Hematopoietic multipotent progenitor cell treated with erythropoietin and hydrocortisone succinate and interleukin-3 and kit ligand, for 4 days (in vitro differentiated cells): ENCODE measurements at places on chromosomes 2 and 18.

- DNase-seq, result peak; percentile 84
Observed at GRCh38 chr2:12176623-12177454, 430.4 kb downstream of the LPIN1 start.

DNA sequence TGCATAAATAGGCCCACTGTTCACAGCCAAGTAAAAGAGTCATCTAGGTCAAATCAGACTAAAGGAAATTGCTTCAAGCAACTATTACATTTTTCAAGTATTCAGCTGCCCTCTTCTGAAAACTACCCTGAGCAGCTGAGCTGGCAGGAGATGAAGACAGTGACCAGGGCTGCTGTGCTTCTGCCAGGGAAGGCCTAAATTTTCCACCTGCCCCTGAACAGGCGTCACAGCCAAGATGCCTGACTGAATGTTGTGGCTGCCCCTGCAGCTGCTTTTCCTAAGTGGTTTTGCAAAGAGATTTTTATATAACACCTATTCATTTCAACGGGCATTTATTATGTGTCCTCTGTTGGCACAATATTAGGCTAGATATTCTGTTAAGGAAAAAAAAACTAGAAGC lies 96.7 kb upstream of the RPE start:
- DNase-seq, result no peak

DNA sequence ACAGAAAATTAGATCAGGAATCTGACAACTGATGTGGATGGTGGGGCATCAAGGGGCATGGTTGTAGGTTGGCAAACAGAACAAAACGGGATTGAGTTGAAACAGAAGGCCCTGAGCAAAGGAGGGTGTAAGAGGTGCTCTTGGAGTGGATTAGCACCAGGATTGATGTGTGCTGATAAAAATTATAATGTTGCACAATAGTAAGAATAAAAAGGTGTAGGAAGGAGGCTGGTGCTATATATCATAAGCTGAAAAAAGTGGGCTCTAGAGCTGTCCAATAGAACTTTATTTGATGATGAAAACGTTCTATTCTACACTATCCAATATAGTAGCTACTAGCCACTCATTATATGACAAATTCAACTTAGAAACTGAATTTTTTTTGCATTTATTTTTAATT lies 263.1 kb upstream of the GYPC start:
- DNase-seq, result no peak

DNA sequence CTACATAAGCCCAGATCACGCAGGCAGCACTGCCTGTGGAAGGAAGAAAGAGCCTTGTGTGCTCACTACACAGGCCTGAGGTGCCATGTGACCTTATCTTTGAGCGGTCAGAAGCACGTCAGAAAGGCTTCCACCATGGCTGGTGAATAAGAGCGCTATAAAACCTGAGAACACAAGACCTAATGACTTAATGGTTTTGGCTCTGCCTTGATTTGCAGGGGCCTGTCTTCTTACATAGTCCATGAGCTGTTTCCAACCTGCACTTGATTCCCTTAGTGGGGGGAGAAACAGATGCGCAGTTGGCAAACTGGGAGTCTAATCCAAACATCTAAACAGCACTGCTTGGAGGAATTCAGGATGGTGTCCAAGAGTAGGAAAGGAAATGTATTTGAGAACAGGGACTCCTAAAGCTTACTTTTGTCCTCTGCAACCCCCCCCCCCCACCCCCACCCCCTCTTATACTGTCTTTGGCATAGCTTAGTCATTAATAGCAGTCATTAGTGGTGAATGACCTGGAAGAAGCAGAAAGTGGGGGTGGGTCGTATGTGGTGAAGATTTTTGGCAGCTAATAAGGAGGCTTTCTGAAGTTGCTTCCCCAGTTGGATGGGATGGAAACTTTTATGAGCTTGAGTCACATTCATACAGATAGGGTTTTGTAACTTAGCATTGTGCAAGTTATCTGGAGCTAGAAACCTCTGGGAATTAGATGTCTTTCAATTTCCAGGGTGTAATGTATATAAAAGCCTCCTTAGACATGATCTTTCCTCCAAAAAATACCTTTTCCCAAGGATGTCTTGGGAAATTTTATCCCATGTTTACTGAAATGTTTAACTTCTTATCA lies 454.1 kb downstream of the MEIS1 start:
- no peak for DNase-seq

DNA sequence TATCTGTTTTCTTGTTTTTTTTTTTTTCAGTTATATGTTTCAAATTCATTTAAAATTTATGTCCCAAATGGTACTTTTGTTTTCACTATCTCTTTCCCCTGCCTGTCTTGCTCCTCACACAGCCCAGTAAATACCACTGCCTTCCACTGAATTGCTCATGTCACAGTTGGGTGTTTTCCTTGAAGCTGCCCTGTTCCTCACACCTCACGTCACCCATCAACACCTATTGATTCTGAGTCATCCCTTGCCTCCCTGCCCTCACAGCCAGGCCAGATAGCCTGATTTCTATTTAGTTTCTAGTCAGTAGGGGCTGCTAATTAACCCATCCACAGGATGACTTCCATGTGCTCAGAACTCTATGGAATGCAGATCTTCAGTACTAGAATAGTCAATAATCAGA lies 25.3 kb downstream of the FSHR start:
- DNase-seq, result no peak

DNA sequence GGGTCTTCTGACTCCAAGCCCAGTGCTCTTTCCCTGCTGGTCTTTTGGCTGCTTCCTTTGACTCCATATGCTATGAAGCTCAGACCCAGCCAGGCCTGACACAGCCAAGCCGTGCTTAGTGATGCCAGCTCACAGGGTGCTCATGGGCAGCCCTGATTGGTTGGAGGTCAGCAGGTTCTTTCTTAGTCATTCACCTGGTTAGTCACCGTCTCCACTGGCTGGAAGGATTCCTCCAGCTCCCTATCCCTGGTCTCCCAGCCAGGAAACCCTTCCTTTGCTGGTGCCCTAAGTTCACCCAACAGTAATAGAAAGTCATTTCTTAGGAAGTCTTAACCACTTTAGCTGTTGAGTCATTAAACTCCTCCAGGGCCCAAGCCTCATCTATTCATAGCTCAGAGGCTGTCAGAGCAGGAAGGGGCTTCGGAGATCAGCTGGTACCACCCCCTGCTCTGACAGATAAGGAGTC lies 3.9 kb downstream of the KCNK3 start:
- DNase-seq, result no peak

GRCh38 chr2:111712940-111713515 lies 171.0 kb downstream of the ANAPC1 start:
- DNase-seq, result no peak

GRCh38 chr2:181746844-181747243 lies 66.5 kb upstream of the NEUROD1 start:
- DNase-seq, result no peak

- DNase-seq, result peak; percentile 48
Observed at GRCh38 chr2:65901756-65902155, 469.4 kb upstream of the SPRED2 start.

GRCh38 chr2:238669046-238669445 lies 178.8 kb upstream of the TWIST2 start:
- DNase-seq, result no peak

- DNase-seq, result no peak
Observed at GRCh38 chr2:96354492-96354891, 18.9 kb downstream of the NCAPH start.
